NCI-H2171 (cell line): ENCODE measurements at places on chromosomes 4 and X.

GRCh38 chrX:120560405-120560841, 339 bp downstream of the CUL4B start:
- DNase-seq: no peak

- no peak for DNase-seq
These were observed 246.2 kb upstream of the PITX2 start for GRCh38 chr4:110869114-110869513.

GRCh38 chrX:101550362-101550750, at the start of gene ARMCX1:
ARMCX1 (plus strand) TSS chrX:101550547; CDS start chrX:101552931, 2,384 bp downstream.
- no peak for DNase-seq

GRCh38 chrX:19715711-19716638, 171.4 kb downstream of the SH3KBP1 start:
- DNase-seq: no peak

- DNase-seq: no peak
These were observed 260.0 kb downstream of the PACRGL start for GRCh38 chr4:20960291-20960690.
